GM06990 (cell line): ENCODE measurements at places on chromosomes 1 and 21.

DNA sequence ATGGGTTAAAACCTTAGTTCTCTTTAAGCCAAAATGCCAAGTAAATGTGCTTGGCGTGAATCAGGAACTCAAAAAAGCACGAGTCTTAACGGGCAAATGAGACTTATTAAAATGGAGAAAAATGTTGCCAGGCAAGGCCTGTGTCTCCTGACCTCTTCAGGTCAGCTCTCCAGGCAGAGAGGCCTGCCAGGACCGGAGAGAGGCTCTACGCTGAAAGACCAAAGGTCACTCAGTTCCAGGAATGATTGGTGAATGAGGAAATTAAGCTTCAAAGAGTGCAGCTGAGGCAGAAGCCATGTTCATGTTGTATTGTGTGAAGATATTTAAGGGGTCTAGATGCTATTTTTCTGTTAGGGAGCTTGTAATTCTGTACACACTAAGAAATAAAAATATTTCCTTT lies 66.6 kb downstream of the SPAG17 start:
- no peak for DNase-seq

GRCh38 chr1:163201906-163202305 lies 810 bp downstream of the RGS5 start:
- no peak for DNase-seq

DNA sequence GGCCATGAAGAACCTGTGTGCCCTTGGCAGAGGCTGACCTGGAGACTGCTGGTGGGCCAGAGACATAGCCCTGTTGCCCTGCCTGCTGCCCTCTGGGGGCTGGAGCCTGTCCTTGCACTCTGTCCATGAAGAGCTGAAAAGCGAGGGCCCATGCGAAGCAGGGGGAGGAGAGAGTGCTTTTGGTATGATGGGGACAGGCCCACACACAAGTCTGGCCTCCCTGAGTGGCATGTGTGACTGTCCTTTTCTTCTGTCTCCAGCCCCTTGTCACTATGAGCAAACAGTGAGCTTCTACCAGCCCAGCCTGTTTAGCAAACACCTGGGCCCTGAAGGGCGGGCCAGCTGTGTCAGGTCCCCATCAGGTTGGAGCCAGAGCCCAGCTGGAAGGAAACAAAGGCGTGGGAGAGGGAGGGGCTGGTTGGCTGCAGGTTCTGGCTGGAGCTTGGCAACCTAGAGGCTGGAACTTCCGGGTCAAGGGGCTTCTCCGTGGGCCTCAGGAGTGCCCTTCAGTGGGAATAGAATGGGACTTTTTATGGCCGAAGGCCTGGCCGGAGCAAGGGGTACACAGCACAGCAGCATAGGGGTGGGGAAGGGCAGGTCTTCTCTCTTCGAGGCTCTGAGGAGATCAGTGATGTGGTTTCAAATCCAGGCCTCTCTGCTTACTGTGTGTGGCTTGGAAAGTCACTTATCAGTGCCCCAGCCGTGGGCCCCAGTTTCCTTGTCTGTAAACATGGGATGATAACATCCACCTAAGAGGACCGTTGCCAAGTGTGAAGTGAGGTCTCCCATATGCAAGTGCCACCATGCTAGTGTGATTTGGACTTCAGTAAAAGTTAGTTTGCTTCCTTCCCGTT lies 14.3 kb downstream of the QSOX1 start:
- DNase-seq, result no peak

DNA sequence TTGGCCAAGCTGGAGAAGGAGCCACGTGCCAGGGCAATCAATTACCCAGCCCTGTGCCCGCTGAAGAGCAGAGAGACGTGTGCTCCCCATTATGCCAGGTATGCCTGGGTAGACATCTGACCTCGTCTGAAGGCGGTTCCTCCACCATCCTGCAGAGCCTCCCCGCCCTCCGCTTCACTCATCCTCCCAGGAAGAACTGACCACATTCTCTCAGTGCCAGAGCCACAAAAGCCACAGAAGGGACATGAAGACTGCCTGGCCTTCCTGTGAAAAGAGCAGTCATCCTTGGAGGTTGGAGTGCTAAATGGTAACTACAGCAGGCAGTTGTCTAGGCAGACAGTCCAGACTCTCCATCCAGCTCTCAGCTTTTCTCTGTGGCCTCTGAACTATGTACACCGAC lies 12.0 kb downstream of the SYT2 start:
- no peak for DNase-seq

DNA sequence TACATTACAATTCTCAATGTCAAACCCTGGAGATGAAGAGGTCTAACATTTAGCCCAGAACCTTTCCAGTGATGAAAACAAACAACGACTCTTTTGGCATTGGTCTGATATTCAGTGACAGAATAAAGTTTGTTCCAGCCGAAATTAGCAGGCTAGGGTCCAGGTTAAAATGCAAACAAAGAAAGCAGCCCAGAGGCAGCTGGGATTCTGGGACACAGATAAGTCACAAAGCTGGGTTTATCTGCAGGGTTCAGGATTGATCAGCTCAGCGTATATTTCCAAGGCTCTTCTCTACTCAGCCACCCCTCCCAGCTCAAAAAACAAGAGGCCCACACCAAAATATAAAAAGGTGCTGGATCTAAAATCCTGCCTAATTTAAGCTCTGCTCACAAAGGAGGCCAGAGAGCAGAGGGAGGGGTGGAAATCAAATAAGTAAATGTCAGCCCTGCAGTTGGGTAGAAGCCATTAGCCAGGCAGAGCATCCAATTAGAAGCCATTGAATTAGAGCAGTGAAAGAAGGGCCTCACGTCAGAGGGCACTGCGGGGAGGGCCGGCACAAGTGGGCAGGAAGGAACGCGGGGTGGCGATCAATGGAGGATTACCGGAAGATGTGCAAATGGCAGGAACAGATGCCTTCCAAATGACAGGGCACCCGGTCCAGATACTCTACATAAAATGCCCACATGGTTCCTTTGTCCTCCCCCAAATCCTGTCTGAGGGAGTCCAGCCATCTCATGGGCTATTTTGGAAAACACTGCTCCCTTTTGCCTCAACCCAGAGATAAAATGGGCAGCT lies 3.2 kb upstream of the KLHDC8A start:
- no peak for DNase-seq

- DNase-seq, result no peak
Measured at GRCh38 chr1:55252942-55253589, 37.9 kb upstream of the USP24 start.

GRCh38 chr1:220307607-220308006 lies 35.4 kb upstream of the RAB3GAP2 start:
- no peak for DNase-seq

DNA sequence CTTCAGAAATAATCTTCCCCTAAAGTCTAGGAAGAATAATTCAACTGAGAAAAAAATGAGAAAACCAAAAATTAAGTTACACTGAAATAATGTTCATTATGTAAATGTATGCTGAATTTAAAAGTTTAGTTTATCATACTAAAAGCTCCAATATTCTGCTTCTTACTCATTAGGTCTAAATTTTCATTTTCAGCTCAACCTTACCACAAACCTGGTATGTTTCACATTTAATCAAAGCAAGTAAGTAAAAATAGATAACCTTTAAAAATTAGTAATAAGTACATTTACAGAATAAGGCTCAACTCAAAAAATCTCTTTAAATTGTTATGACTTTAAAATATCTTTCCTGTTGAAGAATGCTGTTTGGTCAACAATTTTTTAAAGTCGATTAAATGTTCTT lies 15.0 kb downstream of the BTG3 start:
- DNase-seq, result no peak
